ELF-1 (cell line): ENCODE measurements at places on chromosomes 12 and 14.

DNA sequence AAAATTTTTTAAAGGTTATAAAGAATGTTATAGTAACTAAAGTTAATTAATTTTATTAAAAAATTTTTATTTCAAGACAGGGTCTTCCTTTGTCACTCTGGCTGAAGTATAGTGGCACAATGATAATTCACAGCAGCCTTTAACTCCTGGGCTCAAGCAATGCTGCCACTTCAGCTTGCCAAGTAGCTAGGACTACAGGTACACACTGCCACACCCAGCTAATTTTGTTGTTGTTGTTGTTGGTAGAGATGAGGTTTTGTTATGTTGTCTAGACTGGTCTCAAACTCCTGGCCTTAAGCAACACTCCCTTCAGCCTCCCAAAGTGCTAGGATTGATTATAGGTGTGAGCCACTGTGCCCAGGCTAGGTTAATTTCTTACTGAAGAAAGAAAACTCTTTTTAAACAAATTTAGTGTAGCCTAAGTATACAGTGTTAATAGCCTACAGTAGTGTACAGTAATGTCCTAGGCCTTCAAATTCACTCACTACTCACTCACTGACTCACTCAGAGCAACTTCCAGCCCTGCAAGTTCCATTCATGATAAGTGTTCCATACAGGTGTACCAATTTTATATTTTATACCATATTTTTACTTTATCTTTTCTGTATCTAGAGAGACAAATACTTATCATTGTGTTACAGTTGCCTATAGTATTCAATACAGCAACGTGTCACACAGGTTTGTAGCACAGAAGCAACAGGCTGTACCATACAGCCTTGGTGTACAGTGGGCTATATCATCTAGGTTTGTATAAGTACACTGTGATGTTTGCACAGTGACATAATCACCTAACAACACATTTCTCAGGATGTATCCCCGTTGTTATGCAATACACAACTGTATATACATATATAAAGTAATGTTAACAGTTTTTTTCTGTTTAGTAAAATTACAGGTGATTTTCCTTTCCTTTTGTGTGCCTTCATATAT is 24.7 kb upstream of the DNAAF2 start:
- no peak for DNase-seq

DNA sequence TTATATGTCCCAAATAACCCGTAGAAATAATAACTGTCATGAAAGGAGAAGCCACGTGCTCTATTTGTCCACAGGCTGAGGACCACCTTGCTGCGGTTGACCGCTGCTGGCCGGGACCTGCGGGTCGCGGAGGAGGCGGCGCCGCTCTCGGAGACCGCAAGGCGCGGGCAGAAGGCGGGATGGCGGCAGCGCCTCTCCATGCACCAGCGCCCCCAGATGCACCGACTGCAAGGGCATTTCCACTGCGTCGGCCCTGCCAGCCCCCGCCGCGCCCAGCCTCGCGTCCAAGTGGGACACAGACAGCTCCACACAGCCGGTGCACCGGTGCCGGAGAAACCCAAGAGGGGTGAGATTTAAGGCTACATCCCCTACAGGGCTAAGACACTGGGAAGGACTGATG is 21.0 kb downstream of the RPGRIP1 start:
- peak; percentile 49 for DNase-seq

DNA sequence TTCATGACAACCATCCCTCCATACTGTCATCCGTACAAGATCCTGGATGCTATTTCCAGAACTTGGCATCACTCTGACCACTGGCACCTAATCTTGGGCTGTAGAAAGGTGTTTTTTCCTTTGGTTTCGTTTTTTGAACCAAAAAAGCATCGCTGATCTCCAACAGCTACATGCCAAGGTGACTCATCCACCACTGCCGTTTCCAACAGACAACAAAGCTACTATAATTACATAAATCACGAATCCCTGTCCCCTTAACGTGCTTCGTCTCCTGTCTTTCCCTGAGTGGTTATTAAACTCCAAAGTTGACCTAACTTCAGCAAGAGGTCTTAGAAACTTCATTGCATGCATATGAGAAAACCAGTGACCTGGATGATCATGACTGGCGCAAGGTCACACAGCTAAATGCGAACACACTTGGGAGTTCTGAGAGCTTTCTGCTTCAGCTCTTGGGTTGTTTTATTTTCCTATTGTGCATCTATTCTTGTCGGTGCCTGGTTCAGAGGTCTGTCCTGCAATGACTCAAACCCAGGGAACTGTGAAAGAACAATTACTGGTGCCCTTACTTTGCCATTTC is 99.9 kb downstream of the PPM1H start:
- DNase-seq, result no peak

DNA sequence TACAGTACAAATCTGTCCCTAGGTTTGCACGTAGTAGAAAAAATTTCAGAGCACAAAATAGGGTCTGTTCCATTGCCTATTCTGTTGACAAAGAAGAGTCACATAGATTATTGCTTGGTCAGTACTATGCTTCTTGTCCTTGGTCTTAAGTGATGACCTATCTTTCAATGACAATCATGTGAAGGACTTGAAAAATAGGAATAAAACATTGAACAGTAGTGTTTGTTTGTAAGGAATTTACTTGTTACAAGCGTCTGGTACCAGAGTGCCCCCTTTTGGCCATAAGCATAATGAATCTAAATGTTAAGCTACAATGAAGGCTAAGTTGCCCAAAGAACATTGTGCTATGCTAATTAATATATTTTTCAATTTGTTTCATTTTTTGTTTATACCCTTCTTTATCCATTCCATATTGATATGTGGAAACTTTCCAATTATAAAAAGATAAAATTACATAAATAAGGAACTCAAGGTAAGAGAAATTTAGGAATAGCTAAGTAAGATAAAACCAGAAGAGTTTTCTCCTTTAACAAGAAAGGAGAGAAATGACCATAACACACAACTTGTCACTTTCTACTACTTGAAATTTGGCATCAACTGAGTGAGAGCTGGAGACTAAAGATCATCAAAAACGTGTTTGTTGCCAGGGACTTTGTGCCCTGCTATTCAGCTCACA is 204.7 kb downstream of the EPS8 start:
- no peak for DNase-seq

DNA sequence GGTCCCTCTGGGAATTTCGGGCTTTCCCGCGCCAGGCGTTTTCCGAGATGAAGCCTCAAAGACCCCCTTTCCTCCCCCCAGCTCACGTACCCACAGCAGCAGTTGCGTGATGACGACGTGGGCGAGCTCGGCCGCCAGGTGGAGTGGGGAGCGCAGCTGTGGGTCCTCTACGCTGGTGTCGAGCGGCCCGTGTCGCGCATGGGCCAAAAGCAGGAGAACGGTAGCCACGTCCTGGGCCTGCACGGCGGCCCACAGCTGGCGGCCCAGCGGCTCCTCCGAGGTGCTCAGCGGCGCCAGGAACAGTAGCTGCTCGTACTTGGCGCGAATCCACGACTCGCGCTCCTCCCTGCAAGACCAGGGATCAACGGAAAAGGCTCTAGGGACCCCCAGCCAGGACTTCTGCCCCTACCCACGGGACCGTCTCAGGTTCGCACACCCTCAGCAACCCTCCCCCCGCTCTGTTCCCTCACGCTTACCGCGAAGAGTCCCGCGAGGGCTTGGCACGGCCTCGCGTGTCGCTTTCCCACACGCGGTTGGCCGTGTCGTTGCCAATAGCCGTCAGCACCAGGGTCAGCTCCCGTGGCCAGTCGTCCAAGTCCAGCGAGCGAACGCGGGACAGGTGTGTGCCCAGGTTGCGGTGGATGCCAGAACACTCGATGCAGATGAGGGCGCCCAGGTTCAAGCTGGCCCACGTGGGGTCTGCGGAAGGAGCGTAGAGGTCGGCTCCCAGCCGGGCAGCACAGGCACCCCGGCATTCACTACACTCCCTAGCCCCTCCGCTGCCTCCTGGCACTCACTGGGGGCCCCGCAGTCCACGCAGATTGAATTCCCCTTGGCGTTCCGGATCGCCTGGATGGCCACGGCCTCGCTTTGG is 11.4 kb downstream of the AGAP2 start:
- DNase-seq, result peak; percentile 11

DNA sequence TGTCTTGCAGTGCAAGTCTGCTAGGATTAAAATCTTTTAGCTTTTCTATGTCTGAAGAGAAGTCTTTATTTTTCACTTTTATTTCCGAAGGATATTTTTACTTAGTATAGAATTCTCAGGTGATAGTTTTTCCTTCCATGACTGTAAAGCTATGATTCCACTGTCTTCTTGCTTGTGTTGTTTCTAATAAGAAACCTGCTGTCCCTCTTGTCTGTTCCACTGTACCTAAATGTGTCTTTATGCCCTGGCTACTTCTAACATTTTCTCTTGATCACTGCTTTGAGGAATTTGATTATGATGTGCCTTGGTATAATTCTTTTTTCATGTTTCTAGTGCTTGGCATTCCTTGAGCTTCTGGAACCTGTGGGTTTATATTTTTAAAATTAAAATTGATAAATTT is 228.7 kb downstream of the CACNA1C start:
- no peak for DNase-seq

DNA sequence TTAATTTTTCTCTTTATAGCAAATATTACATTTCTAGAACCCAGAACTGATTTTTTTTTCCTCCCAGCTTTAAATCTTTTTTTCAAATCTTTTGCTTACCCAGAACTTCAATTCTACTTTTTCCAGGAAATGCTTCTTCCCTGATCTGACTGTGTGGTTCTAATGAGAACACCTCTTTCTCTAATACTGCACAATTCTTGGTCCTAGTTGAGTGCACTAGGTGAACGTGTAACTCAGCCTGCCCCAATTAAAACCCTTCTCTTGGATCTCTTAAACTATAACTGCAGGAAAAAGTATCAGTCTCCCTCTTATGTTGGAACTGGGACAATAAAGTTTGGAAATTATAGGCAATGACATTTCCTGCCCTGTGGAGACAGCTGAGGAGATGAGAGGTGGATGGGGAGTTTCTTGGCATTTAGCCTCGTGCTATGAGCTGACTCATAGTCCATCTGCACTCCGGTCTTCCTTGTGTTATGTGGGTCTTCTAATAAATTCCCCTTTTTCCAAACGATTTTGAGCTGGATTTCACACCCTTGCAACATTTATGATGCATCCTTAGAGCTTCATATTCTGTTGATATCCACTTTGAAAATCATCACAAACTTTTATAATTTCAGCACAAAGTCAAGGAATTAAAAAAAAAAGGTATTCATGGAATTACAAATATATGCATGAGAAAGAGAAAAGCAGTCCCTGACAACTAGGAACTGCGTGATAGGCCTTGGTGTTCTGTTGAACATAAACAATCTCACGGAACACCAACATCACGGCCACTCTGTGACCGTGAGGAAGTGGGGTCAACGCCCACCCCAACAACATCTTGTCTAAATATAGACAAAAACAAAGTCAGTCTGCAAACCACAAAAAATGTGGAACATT is 52.4 kb downstream of the BRMS1L start:
- DNase-seq, result no peak

- DNase-seq, result no peak
Observed at GRCh38 chr14:28652782-28653181, 113.8 kb upstream of the FOXG1 start.

GRCh38 chr12:32039347-32039746 is 67.3 kb upstream of the BICD1 start:
- peak; percentile 65 for DNase-seq

DNA sequence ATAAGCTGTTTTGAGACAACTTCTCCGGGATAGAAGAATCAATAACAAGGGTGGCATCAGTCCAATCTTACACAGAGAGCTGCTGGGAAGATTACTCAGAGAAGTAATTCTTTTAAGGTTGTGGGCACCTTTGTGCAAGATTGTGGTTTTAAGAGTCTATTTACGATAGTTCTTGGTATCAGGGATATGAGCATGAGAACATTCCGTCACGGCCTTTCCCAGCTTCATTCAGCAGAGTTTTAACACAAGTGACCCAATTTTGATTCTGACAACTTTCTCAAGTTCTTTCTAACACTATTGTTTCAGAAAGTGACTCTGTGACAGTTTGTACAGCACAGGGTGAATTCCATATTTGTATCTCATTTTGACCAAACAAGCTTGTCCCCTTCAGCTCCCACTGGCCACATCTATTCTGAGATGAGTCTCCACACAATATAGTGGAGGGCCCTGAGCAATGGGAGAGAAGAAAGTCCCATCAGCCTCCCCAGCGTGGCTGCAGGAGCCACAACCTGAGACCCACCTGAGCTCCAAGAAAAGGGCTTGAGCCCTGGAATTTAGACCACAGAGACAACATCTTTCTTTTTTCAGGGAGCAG is 869.2 kb downstream of the TMEM121 start:
- DNase-seq, result no peak

DNA sequence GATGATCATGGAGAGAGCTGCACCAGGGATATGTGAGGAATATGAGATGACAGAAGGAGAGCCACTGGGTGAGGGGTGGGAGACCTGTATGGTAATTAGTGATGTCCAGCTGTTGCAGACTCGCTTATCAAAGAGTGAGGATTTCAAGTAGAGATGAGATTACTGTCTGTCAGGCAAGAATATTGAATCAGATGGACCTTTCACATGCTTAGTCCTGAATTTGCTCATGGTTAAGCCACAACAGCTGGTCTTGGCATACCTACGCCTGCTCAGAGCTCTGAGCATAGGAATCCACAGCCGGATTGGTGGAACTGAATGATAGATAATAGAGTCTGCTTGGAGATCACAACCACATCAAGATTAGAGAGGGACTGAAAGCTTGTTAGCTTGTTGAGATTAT is 115.2 kb upstream of the ARHGAP5 start:
- no peak for DNase-seq

DNA sequence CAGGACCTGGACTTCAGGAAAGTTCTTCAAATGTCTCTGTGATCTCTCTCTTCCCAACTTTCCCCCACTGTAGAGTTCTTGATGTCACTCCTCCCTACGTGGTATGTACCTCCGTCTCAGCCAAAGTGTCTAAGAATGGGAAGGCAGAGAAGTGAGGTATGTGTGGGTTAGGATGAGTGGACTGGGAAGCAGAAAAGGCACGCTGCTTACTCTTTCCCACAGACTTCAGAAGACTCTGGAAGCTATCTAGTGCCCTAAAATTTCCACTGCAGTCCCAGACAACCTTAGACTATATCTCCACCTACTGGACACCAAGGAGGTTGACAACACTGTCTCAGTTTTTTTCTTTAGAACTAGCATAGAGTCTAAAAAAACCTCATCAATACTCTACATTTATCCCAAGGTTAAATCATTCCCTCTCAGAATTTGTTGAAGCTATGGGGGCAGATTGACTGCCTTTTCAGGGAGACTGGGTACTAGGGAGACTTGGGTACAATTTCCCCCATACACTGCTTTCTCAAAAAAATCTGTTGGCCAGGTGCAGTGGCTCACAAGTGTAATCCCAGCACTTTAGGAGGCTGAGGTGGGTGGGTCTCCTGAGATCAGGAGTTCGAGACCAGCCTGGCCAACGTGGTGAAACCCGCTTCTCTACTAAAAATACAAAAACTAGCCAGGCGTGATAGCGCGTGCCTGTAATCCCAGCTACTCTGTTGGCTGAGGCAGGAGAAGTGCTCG is 20.6 kb upstream of the ITGA5 start:
- peak; percentile 46 for DNase-seq

DNA sequence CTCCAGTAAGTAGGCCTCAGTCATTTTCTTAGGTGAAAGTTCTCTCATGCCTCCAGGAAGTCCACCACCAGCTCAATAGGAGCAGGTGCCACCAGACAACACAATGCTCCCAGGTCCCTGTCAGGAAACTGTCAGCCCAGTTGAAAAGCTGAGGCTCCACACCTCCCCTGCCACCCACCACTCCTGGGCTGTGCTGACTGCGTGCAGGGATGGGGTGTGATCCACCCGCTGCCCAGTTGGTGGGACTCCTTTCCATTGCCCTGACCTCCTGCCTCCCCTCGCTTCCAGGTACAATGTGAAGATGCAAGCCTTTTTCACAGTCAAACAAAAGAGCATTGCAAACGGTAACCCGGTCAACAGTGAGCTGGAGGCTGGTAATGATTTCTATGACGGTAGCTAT is 64.8 kb upstream of the RIN3 start:
- DNase-seq, result no peak

- DNase-seq, result no peak
Observed at GRCh38 chr12:125436686-125437085, 371.5 kb downstream of the AACS start.
